Muscle of leg (tissue), 16 donors: ENCODE measurements at places on chromosomes 4 and X. TPM values are rescaled to one million over a fixed set of nuclear protein-coding genes. Genes with fewer than 3 reads are reported as not detected.

GRCh38 chr4:99723612-99724011 is 66.0 kb upstream of the C4orf54 start:
- peak; percentile 62 for DNase-seq

- DNase-seq = no peak
Observed at GRCh38 chr4:164959896-164960295, 17.6 kb downstream of the TRIM61 start.

- peak; percentile 91 for DNase-seq
Observed at GRCh38 chr4:125760201-125760819, 445.6 kb downstream of the FAT4 start.

DNA sequence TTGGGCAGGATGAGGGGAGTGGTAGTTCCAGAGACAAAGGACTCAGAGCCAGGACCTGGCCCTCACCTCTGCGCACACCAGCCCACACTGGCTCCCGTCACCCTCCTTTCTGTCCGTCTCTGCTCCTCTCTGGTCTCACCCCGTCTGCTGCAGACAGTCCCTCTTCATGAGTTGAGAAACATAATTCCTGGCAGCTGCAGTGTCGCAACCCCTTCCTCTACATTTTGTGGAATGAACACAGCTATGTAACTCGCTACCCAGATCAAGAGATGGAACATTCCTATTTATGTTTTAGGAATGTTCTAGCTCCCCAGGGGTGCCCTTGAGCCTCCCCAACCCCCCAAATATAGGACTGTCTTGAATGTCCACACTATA is 59.3 kb downstream of the SHROOM2 start:
- no peak for DNase-seq

DNA sequence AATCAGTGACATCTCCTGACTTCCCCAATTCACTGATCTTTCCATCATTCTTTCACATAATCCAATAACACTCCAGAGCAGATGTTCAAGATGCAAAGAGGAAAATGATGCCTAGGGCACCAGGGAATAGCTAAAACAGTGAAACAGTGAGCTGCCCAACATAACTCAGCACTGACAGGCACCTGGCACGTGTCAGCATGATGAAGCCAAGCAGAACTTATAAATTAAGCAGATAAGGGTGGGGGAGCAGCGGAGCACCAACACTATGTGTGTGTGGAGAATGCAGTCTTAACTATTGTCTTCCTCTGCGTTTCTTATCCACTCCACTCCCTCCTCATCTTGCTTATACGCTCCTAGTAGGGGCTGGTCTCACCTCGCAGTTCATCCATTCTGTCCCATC is 89.4 kb downstream of the AMMECR1 start:
- DNase-seq = no peak

- no peak for DNase-seq
Observed at GRCh38 chr4:73750730-73751129, 10.4 kb downstream of the CXCL8 start.

Gene TBX22
- polyA plus RNA-seq = not detected

Gene GLRA2
- polyA plus RNA-seq = 0.13 TPM
